ENCODE measurements at places on chromosomes 2 and 18.

DNA sequence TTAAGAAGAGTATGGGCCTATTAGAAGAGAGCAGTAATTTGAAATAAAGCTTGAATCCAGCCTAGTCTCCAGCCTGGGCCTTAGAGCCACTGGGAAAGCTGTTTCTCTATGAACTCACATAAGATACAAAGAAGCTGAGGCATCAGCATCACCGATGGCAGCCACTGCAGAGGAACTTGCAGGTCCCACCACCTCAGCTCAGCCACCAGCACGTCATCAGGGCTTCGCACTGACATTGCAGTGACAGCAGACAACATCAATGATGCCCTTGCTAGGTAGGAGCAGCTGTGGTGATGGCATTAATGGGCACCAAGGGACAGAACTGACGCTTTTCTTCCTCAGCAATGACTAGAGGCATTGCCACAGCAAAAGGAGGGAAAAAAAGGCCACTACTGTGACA lies 67.7 kb upstream of the CDC42EP3 start:
- no peak for DNase-seq

- DNase-seq, result no peak
These were observed 29.0 kb upstream of the MAPRE3 start for GRCh38 chr2:26941486-26941885.

DNA sequence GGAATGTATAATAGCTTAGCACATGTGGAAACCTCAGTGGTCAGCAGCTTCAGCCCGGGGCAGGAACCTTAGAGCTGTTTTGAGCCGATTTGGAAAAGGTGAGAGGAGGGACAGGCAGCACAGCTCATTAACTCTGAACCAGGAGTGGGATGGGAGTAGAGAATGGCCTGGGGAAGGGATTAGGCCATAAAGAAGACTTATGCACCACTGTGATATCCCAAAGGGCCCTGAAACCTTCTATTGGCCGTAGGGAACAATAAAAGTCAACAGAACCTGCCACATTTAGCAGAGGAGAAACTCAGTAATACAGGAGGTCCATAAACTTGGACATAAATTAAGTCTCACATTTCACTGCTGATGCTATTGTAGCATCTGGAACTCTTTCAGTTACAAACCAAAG lies 124.2 kb upstream of the REV1 start:
- no peak for DNase-seq

DNA sequence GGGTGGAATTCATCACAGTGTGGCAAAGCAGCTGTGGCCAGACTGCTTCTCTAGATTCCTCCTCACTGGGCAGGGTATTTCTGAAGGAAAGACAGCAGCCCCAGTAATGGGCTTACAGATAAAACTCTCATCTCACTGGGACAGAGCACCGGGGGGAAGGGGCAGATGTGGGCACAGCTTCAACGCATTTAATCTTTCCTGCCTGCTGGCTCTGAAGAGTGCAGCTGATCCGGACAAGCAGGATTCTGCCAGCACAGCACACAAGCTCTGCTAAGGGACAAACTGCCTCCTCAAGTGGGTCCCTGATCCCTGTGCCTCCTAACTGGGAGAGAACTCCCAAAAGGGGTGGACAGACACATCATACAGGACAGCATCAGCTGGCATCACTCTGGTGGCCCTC lies 779.9 kb upstream of the CNTNAP5 start:
- DNase-seq, result no peak

- no peak for DNase-seq
These were observed 13.8 kb upstream of the ZFP36L2 start for GRCh38 chr2:43239981-43240765.

- DNase-seq, result no peak
These were observed 55.1 kb downstream of the CPS1 start for GRCh38 chr2:210611466-210611865.

Data from NCI-H2081 treated with DMSO at 0.1 percent for 48 hours (cell line).